ENCODE measurements at places on chromosomes 3 and 15.
A peak's percentile ranks its signal among the peaks of the same experiment; 100 is the strongest.

GRCh38 chr3:59319442-59319841 lies 269.6 kb upstream of the CFAP20DC start:
- H3K4me1 ChIP-seq = no peaks in the 10 kb centered on the region
- no peaks in the 10 kb centered on the region for H3K27me3 ChIP-seq
- H3K4me3 ChIP-seq = no peak overlapping the region
- no peaks in the 10 kb centered on the region for H3K36me3 ChIP-seq
- no peak for DNase-seq

GRCh38 chr3:151432616-151433372 lies 28.1 kb downstream of the IGSF10 start:
- no peak overlapping the region for H3K27ac ChIP-seq
- DNase-seq = no peak
- no peaks in the 10 kb centered on the region for H3K27me3 ChIP-seq
- no peak overlapping the region for H3K4me3 ChIP-seq
- no peaks in the 10 kb centered on the region for H3K4me1 ChIP-seq
- no peaks in the 10 kb centered on the region for H3K36me3 ChIP-seq

- no peak for DNase-seq
- H3K4me3 ChIP-seq = no peak overlapping the region
- H3K36me3 ChIP-seq = no peaks in the 10 kb centered on the region
- H3K27ac ChIP-seq = no peak overlapping the region
Observed at GRCh38 chr15:31272558-31273257, 53.9 kb upstream of the KLF13 start.

DNA sequence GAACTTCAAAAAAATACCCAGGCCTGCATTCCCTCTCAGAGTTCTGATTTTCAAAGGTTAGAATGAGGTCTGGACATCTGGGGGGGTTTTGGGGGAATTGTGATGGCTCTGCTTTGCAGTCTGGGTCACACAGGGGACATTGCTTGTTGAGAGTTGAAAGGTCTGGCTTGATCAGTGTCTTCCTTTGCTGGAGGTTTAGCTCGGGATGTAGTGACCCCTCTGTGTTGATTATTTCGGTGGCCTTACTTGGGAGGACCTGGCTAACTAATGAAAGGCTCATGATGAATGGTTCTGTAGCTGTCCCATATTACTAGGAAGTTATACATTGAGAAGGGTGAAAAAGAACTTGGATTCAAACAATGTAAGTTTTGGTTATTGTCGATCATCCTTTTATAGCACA lies 23.7 kb downstream of the TPM1 start:
- H3K4me1 ChIP-seq = no peaks in the 10 kb centered on the region
- no peak overlapping the region for H3K4me3 ChIP-seq
- H3K36me3 ChIP-seq = peaks cover 13% of the 10 kb centered on the region

- peak; percentile 45 for DNase-seq
- no peaks in the 10 kb centered on the region for H3K36me3 ChIP-seq
- no peak overlapping the region for H3K4me3 ChIP-seq
- H3K27me3 ChIP-seq = no peaks in the 10 kb centered on the region
- H3K4me1 ChIP-seq = peaks cover 21% of the 10 kb centered on the region
Observed at GRCh38 chr3:71487418-71487817, 96.1 kb downstream of the FOXP1 start.

DNA sequence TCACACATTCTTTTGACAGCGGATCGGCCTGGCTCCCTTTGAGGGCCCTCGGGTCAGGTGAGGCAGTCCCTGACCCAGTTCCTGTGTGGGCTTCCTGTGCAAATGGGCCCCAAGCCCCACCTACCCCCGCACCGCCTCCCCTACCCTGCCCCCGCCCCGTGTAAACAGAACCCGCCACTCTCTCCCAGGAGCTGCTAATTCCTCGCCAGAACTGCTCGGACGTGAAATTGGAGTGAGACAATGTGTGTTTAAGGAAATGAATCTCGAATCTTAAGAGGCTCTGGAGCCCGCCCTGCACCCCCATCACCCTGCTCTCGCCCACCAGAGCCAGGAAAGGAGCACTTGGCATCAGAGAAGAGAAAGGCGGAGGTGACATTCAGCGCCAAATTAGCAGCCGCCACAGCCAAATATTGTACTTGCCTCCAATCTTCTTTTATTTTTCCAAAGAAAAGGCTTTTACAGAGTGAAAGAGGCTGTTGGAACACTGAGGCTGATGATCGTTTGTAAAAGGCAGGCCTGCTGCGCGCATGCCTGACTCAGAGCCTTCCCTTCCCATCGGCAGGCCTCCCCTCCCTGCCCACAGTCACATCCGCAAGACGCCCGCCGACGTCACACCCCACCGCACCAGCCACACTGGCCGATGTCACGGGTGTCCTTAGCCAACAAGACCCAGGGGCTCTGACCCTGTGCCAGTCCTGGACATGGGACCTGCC lies 53.1 kb downstream of the CACNA2D2 start:
- peak; percentile 91 for DNase-seq
- peaks cover 68% of the 10 kb centered on the region for H3K4me1 ChIP-seq
- peak overlapping the region; percentile 36 for H3K4me3 ChIP-seq
- H3K27me3 ChIP-seq = no peaks in the 10 kb centered on the region
- peak overlapping the region; percentile 85 for H3K27ac ChIP-seq

- no peak overlapping the region for H3K4me3 ChIP-seq
- no peak overlapping the region for H3K27ac ChIP-seq
- DNase-seq = no peak
- no peaks in the 10 kb centered on the region for H3K36me3 ChIP-seq
- H3K27me3 ChIP-seq = no peaks in the 10 kb centered on the region
- no peaks in the 10 kb centered on the region for H3K4me1 ChIP-seq
Observed at GRCh38 chr3:80052271-80052670, 284.5 kb upstream of the ROBO1 start.
